ENCODE measurements at places on chromosomes 11 and 22.

DNA sequence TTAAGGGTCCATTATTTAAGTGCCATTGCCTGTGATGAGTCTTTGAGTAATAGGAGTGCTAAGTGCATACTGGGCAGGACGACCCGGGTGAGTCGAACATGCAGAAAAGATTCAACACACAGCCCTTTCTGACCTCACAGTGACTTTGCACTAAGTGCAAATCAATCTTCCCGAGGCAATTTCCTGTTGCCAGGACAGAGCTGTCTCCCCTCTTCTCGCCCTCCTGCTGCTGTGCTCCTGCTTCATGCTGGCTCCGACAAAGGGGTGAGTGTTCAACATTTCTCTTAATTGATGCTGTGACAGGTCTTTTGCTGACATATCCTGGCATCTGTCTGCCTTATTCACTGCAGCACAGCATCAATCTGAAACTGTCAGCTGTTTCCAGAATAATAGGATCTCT lies 42.0 kb downstream of the MCHR1 start:
- DNase-seq = no peak

DNA sequence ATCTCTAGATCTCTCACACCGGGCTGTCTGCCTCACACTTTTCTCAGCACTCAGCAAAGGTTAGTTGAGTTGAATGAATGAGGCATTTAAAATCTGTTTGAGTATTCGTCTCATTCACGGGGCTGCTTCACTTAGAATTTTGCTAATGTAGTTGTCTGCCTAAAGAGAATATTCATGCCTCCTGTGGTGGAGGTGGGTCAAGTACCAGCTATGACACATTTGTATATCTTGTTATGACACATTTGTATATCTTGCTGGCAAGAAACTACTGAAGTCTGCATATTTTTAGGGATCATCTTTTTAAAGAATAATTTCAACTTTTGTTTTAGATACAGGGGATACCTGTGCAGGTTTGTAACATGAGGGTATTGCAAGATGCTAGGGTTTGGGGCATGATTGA lies 43.1 kb downstream of the LDLRAD3 start:
- DNase-seq = no peak

- DNase-seq = peak; percentile 89
Measured at GRCh38 chr22:41682033-41682807, 6.4 kb downstream of the SNU13 start.

DNA sequence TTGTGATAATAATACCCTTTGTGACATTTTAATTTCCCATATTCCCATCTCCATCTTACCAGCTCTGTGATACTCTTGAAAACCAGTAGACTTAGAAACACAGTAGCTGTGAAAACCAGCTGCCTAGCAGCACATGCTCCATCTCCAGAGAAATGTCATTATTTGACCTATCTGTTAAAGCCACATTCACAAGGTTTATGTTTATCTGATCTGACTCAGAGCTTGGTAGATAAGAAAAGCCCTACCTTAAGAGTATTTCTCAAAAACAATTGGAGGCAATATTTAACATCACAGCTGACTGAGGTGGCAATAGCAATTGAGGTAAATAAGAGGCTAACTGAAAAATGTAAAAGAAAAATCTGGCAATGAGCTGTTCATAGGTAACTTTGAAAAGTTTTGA lies 8.1 kb upstream of the ANO3 start:
- DNase-seq = no peak

DNA sequence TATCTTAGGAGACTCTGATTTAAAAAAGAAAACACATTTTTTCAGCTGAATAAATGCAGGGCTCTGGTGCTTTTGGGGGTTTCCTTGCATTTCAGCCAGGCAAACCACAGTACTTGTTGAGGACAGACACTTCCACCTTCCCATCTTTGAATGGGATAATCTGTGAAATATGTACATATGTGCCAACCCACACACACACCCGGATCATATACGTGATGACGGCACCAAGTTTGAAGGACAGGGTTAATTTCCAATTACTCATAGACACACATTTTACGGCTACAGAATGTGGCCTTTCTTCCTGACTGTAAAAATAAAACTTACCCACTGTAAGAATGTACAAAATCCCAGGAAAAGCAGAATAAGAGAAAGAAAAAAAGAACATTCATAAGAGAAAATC lies 104.4 kb downstream of the MPPED2 start:
- DNase-seq = no peak

GRCh38 chr11:13064593-13064992 lies 55.5 kb downstream of the RASSF10 start:
- no peak for DNase-seq

DNA sequence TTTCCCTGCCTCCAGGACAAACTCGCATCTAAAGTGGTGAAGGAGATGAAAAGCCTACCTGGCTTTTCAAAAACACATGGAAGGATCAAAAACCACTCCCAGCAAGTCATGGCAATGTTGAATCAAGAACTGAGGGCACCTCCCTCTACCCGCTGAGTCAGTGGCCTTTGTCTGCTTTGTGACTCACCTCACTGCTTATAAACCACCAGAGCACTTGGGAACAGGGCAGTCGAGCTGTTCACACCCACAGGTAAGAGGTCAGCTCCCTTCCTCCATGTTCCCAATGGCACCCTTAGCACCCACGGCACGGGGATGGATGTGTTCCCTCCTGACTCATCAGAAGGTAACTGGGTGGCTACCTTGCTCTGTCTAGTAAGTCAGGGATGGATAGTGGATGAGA lies 21.7 kb downstream of the TENM4 start:
- DNase-seq = no peak

DNA sequence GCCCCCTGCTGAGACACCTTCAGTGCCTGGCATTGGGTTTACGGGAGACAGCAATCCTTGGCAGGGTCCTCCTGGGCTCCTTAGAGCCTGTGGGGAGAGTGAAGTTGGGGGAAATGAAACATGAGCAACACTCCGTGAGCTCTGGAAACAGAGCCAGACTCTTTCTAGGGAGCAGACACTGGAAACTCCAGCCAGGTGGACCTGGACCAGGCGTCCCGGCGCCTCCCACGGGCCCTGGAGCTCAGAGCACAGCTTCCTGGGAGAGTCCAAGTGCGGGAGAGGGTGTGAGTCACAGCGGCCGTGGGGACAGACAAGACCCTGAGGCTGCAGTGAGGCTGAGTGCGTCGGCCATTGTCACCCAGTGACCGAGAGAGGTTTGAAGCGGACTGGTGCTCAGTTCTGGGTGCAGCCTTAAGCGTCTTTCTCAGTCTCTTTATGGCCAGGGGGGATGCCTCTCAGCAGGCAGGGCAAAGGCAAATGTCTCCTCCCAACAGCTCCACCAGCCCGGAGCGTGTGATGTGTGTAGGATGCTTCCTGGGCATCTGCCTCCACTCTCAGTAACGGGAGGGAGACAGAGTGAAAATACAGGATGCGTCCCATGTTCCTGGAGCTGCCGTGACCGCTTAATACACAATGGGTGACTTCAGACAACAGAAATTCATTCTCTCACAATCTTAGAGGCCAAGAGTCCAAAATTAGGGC lies 399.2 kb downstream of the SHANK2 start:
- DNase-seq = no peak

GRCh38 chr11:92269021-92269420 lies 44.4 kb downstream of the FAT3 start:
- DNase-seq = no peak

DNA sequence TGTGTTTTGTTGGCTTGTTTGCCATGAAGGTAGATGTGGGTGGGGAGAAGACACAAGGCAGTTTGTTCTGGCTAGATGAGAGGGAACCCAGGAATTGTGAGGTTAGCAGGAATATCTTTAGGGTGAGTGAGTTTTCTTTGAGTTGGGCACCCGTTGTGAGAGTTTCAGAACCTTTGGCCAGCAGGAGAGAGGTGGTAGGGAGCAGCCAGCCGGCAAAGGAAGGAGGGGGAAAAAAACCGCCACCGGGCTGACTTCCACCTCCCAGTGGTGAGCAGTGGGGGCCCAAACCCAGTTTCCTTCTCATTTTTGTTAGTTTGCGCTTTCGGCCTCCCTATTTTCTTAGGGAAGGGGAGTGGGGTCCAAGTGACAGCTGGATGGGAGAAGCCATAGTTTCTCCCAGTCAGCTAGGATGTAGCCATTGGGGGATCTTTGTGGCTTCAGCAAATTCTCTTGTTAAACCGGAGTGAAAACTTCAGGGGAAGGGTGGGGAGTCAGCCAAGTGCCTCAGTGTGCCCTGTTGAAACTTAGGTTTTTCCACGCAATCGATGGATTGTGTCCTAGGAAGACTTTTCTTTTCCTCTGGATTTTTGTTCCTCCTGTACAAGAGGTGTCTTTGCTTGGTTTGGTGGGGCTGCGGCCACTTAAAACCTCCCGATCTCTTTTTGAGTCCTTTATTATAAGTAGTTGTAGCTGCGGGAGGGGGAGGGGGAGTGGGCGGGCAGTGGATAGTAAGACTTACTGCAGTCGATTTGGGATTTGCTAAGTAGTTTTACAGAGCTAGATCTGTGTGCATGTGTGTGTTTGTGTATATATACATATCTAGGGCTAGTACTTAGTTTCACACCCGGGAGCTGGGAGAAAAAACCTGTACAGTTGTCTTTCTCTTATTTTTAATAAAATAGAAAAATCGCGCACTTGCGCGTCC lies 1.1 kb upstream of the GCAT start:
- no peak for DNase-seq

GRCh38 chr22:43439368-43440103 lies 27.7 kb downstream of the MPPED1 start:
- DNase-seq = no peak

DNA sequence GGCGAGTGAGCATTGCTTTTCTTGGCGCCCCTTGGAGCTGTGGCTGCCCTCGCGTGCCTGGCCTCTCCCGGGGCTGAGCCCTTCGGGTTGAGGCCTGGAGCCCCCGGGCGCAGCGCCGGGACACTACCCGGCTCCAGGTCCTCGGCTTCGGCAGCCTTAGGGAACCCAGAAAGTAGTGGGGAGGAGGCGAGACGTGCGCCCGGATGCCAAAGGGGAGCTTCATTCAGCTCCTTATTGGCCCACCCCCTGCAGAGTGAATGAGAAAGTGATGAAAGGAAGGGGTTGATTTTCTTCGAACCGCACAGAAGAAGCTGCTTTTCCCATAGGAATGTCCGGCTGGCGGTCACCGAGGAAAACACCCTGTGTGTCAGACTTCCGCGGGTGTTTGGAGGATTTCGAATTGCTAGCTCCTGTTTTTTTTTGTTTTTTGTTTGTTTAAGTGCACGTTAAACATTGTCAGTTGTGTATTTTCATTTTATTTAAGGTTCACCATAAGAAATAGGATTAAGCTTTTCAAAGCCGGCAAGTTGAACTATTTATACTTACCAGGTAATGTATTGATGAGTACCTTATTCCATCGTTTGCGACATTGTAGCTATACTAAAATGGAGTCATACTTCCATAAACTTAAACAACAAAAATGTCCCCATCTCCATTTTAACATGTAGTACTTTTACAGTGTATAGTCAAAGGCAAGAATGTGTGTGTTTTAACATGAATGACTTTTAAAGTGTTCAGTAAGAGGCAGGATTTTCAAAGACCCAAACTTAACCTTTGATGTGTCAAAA lies 841 bp upstream of the EIF4G2 start:
- peak; percentile 51 for DNase-seq

DNA sequence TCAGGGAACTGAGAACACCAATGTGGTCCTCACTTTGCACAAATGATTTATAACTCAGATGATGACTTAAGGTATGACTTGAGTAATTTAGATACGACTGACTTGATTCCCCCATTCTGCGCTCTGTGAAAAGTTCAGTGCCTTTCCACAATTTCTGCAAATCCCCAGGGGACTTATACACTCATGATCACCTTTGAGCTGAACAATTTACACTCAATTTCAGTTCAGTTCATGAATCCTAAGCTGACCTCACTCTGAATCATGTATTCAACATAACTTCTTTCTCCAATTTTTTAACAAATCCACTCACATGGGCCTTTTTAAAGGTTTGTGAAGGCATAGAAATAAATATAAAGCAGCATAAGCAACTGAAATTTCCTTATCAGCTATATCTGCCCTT lies 274.2 kb downstream of the FAM76B start:
- no peak for DNase-seq

- DNase-seq = no peak
Measured at GRCh38 chr11:102685754-102686153, 19.8 kb downstream of the MMP27 start.

- DNase-seq = no peak
Measured at GRCh38 chr11:103433386-103434072, 324.3 kb downstream of the DYNC2H1 start.

DNA sequence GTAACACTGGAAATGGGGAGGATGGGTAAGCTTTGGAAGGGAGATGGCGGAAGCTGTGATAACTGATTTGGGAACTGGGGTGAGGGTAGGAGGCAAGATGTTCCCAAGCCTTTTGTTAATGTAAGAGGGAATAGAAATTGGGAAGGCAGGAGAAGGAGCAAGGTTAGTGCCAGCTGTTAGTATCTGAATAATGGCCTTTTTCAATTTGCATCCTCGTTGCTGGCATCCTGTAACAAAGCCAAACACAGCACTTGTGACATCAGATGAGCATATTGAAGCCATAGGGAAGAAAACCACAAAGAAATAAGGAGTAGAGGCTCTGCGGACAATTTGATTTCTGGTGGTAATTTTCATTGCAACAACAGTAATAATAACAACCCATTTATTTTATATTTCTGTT lies 70.9 kb upstream of the CLMP start:
- DNase-seq = no peak

DNA sequence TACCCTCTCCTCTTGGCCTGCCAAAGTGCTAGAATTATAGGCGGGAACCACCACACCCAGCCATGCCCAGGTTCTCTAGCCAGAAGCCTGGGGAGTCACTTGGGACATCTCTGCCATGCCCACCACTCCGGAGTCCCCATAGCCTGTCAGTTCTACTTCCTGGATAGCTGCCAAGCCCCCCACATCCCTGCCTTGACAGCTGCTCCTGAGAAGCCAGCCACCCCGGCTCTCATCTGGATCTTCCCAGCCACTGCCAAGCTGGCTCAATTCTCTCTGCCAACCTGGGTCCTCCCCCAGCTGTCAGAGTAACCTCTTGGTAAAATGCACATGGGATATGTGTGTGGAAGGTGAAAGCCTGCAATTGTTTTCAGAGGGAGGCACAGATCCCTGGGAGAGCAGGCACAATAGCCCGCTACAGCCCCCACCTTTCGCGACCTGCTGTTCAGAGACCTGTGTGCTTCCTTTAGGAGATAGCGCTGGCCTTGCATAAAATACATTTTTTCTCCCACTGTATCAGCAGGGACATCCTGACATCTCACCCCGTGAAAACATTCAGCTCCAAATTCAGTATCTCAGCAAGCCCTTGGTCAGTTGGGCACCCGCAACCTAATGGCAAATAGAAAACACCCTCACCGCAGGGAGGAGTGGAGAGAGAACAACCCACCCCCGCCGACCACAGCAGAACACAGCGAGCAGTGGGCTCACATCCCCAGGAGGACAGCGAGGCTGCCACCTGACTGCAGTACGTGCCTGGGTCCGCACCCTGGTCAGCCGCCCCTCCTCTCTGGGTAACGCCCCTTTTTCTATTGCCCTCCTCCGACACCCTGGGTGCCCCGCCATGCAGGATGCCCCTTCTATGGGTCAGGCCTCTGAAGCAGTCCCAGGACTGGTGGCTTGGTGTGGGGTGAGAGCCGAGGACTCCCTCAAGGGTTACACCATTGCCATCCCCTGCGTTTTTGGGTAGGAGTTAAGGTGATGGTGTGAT lies 1342.2 kb downstream of the BRD1 start:
- no peak for DNase-seq

Data from CD4-positive, alpha-beta T cell treated with Interleukin-1 beta for 1 hour (primary cell).